ENCODE measurements at places on chromosomes 16 and 17.

DNA sequence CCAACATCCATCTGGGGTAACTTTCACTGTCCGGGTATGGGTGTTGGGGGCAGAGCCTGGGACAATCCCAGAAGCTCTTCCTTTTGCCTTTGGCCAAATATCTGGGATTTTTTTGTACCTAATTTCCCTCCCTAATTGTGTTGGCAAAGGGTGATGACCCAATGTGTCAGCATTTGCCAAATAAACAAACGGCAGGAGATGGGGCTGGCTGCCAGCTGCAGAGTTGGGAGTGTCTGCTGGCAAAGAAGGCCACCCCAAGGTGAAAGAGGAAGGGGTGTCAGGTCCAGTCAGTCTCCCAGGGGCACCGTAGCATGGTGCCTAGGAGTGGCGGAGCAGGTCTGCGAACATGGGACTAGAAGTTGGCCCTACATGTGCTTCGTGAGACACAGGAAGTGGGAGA lies 73.0 kb downstream of the SLC6A2 start:
- DNase-seq, result no peak

- no peak for DNase-seq
Observed at GRCh38 chr17:68640242-68640989, 39.2 kb upstream of the FAM20A start.

- no peak for DNase-seq
Observed at GRCh38 chr17:77708936-77709335, 249.6 kb upstream of the TNRC6C start.

- no peak for DNase-seq
Observed at GRCh38 chr17:6775871-6776405, at the start of gene FBXO39. Gene FBXO39, plus strand, starts transcription at chr17:6776215. Its CDS starts 3,654 bp downstream, at chr17:6779869.

DNA sequence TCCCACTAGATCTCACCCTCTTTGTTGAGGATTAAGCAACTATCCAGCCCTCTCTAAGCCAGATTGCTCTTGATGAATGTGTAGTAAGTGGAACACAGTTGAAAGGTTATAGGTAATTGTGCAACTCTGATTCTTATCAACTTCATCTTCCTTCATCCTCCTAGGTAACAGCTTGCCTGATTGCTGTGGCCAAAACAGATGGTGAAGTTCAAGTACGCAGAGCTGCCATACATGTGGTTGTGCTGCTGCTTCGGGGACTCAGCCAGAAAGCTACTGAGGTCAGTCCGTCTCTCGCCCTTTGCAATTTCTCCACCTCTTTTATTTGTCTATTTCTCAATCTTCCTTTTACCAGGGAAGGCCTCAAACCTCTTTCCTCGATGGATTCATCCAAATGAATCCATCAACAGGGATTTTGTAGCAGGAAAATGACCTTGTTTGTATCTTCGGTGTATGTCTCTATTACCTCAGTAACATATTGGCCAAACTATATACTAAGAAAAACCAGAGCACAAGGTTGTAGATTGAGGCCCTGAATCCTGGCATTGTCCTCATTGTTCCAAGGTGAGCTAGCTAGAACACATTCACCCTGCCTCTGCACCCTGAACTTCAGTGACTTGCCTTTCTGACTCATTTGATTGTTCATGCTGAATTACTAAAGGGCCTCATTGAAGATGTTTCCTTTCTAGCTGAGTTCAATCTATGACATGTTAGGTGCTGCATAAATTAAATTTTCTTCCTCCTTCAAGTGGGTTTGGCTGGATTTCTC lies 65.1 kb upstream of the HAS3 start:
- DNase-seq, result no peak

- DNase-seq, result no peak
Observed at GRCh38 chr17:50532452-50533024, at the start of gene EPN3. Gene EPN3, plus strand, starts transcription at chr17:50532735. Its CDS starts 3,822 bp downstream, at chr17:50536557.

DNA sequence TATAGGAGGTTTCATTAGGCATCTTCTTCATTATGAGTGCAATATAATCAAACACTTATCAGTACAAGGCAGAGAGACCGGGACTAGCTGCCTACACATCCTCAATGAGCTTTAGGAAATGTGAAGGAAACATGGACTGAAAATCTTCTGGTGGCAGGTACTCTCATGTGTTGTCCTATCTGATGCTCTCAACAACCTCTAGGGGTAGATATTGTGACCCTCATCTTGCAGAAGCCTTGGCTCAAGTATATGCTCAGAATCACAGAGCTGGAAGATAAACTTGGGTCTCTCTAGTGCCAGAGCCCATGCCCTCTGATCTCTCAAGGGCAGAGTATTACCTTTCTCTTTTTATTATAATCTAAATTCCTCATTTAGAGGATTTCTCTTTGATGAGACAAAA lies 181.6 kb upstream of the C17orf78 start:
- no peak for DNase-seq

DNA sequence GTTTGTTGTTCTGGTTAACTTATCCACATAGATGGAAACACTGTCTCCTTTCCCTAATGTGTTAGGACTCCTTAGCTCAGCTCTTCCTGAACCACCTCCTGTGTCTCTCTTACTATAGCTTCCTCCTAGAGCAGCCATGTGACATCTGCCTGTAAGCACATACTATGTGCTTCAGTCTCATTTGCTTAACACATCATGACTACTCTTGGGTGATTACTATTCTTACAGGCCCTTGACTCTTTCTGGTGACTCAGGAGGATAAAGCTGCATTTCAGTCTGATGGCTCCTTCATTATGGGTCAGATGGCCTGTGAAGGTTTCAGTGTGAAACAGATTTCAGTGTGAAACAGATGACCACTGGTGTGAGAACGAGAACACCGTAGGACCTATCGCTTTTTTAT lies 320 bp upstream of the KRTAP4-2 start:
- DNase-seq, result no peak

GRCh38 chr17:82390860-82391435 lies 19.4 kb downstream of the UTS2R start:
- no peak for DNase-seq

- no peak for DNase-seq
Observed at GRCh38 chr17:34291721-34292348, 6.3 kb downstream of the CCL11 start.

DNA sequence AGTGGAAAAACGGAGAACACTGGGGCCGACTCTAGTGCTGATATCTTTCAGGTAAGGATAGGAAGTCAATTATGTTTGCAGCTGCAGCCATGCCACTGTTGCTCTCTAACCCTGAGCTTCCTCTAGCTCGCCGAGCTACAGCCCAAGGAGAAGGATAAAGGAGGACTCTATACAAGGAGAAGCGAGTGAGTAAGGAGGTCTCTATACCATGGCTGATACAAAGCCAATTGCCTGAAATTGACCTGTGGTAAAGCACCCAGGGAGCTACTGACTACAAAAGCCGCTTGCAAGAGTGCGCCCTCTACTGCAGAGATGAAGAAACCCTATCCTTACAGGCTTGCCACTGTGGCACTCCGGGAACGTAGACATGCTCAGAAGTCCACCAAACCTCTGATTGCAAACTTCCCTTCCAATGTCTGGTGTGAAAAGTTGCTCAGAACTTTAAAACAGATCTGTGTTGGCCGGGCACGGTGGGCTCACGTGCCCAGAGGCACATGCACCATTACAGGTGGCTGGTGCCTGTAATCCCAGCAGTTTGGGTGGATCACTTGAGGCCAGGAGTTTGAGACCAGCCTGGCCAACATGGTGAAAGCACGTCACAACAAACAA lies 10.8 kb upstream of the SLC46A1 start:
- DNase-seq, result no peak

DNA sequence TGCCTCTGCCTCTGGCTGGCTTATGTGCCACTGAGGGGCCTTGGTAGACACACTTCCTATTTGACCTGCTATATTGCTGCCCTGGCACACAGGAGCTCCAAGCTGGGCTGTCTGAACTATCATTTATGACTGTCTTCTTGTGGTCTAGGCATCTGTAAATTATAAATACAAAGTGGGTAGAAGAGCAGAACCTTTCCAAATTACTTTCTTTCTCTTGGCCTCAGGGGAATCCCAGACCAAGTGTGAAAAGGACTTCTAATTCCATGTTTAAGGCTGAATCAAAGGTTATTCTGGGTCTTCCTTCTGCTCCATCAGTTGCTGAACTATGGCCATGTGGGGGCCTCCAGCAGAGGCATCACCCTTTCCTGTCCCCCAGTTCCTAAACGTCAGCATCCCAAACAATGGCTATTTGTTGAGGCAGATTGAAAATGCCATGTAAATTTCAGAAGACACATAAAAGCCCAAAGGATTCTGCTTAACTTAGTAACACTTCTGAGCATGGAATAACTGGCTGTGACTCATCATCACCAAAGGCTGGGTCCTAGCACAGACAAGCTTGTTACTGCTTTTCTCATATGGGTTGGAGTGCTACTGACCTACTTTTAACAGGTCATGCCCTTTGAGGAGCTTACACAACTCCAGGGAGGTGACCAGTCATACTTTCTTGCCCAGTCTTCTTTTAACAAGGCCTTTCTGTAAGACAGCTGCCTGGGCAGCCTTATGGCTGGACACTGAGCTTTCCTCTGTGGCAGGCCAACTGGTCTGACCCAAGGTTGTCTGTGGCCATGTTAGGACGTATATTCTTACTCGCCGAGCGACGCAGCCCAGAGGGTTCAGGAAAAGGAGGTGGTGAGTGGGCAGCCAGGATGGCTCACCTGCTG lies 154.8 kb downstream of the VPS53 start:
- DNase-seq, result no peak

DNA sequence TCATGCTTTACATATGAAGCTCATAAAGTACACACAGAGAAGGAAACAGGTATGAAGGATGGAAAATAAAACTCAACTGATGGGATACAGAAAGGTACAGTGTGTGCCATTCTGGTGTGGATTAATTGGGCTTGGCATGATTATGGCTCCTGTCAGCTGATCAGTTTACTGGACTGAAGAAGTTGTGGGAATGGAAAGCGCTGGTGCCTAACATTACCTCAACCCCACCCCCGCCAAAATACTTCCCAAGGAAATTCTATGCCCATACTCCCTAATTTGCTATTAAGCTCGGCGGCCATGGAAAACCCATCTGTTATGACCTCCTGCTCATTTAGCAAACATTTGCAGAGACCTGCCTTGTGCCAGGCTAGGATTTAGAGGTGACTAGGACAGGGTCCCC lies 16.6 kb upstream of the PMFBP1 start:
- no peak for DNase-seq

DNA sequence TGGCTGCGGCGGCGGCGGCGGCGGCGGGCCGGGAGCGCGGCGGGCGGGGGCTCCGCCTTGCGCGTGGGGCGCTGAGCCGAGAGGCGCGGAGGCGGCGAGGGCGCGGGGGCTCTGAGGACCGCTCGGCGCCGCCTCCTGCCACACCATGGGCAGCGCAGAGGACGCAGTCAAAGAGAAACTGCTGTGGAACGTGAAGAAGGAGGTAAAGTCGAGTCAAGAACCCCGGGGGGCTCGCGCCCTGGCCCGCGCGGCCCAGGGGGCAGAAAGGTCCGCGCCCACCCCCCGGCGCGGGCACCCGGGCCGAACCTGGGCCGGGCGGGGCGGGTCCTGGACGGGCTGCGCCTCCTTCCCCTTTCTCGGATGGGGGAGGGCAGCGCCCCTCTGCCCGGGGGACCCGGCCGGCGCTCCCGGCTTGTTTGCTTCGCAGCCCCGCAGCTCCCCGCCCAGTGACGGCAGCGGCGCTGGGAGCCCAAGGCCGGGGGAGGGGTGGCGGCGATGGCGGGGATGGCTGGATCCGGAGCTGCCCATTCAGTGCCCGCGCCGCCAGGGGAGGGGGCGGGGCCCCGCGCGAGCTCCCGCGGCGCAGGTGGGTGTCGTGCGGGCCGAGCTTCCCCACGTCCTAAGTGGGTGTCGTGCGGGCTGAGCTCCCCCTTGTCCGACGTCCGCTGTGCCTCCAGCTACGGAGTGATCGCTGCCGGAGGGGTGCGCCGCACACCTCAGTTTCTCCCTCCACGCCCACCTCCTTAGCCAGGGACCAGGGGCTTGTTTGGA lies 428 bp downstream of the SGSM2 start:
- DNase-seq, result no peak

DNA sequence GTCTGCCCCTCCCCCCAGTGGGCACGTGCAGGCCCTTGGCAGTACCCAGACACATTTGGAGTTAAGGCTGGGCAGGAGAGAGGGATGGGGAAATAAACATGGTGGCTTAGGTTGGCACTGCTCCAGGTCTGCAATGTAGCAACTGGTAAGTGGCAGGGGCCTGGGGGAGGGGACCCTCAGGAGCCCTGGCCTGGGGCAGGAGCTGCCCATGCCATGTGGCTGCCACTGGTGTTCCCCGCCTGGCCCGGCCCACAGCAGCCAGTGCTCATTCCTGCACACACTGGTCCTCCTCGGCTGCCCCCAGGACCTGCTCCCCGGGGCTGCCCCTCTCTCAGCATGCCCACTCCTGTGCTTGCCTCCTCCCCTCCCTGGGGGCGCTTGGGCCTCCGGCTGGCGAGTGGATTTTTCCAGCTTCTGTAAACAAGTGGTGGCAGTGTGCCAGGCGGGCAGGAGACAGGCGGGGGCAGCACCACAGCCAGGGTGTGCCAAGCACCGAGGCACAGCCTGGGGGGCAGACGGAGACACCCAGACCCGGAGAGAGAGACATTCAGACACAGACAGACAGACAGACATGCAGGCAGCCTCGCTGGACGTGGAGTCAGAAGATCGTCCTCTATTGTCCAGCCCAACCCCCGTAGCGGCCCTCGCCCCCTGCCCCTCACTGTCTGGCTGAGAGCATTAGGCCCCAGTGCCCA lies 9.4 kb downstream of the THRA start:
- DNase-seq, result no peak

DNA sequence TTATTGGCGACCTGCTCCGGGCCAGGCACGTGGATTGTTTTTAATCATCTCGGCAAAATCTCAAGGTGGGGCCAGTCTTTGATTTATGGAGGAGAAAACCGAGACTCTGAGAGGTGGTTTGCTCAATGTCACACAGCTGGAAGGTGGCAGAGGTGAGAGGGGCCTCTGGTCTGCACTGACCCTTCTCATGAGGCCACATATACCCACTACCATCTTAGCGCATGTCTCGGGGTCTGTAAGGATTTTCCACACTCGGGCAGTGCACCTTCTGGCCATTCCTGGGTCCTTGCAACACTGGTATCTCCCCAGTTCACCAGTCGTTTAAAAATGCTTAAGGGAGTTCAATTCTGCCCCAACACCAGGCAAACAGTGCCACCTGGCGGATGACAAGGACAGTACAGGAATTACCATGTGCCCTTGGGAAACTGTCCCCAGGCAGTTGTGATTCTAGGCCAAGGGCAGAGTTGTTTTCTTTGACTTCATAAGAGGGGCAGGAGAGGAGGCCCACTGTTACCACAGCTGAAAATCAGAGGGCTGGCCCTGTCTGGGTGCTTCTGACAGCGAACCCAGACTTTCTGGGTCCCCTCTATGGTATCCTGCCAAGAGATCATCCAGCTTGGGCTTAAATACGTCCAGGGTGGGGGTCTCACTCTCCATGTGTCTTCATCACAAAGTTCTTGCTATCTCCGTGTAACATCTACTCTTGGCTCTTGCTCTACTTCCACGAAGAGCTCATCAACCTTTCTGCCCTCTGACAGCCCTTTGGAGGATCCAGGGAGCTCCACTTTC lies 39.4 kb upstream of the RAI1 start:
- peak; percentile 41 for DNase-seq

GRCh38 chr16:502179-502943 lies 25.2 kb upstream of the CAPN15 start:
- DNase-seq, result no peak

GRCh38 chr16:4825196-4825595 lies 21.9 kb downstream of the GLYR1 start:
- DNase-seq, result no peak
